Peyer's patch (tissue), 4 donors: ENCODE measurements at places on chromosomes 4 and X.

GRCh38 chr4:12729384-12729783 is 754.8 kb downstream of the RAB28 start:
- no peak for DNase-seq

GRCh38 chr4:73127839-73128453 is 58.4 kb upstream of the COX18 start:
- no peak for DNase-seq

- no peak for DNase-seq
Measured at GRCh38 chr4:185950891-185951290, 118.1 kb upstream of the TLR3 start.

- no peak for DNase-seq
Measured at GRCh38 chr4:39905656-39906055, 72.1 kb downstream of the PDS5A start.

- DNase-seq, result no peak
Measured at GRCh38 chr4:112377171-112377570, 80.0 kb downstream of the ALPK1 start.

DNA sequence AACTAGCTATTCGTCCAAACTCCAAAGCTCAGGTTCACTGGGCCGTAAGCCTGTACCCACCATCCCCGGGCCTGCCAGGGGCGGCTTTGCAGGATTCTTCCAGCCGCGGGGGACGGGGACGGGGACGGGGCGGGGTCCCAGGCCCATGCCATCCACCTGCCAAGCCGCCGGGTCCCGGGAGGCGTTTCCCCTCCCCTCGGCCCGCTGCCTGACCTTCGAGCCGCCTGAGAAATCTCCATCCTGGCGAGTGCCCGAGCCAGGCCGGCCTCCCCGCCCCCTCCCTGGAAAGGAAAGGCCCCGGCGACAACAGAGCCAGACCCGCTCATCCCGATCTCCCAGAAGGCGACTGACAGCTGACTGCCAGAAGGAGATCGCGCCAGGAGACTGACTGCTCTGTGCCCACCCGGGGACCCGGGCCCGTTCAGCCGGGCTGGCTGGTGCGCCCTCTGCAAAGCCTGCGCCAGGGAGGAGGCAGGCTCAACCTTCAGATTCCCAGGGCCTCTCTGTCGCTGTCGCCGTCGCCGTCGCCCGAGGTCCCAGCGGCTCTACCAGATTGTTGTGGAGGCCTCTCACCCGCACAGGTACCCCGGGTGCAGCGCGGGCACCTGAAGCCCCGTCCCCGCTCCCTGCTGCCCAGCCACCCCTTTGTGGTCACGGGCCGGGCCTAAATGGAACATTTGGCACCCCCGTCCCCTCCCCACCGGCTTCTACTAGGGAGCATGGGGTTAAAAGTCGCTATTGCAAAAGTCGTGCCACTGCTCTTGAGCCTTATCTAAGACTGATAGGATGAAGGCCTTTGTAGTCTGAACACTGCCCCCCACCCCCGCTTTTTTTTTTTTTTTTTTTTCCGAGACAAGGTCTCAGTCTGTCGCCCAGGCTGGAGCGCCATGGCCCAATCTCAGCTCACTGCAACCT is at the start of gene RGN:
TSS of gene RGN (plus strand) at position 315 of the 915 bp plus-strand sequence. CDS start 2,702 bp downstream, outside the sequence.
- DNase-seq, result no peak

DNA sequence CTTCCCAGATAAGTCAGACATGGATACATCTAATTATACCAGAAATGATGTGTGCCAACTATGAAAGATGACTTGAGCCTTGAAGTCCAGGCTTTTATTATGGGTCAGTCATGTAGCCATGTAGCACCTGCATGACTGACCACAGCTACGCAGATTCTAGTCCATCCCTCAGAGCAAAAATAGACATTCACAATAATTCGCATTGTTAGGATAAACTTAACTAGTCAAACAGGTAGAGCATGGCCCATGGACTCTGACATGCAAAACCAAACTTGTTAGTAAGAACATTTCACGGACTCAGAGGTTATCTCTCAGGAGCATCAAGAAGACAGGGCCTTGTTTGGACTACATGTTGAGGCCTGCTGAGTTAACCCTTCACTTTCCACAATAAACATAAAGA is 132.6 kb downstream of the PWWP3B start:
- no peak for DNase-seq

GRCh38 chr4:101649790-101650515 is 140.6 kb upstream of the BANK1 start:
- no peak for DNase-seq

DNA sequence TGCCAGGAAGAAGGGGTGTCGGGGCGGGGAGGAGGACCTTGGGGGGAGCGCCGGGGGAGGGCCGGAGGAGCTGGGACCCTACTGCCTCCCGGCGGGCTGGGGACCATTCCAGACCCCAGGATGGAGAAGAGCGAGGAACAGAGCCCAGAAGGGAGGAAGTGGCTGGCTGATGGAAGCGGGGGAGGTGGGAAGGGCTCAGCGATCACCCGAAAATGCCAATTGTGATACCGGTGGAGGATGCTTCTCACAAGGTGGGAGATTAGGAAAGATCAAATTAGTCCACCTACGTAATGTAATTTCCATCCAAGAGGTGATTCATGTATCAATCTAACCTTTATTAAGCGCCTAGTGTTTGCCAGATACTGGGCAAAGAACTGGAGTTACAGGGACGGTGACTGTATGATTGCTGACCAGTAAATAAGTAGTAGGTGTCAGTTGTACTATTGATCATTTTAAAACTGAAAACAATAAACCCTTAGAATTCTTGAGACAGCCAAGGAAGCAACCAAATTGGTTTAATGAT is 452 bp upstream of the RAI2 start:
- no peak for DNase-seq

DNA sequence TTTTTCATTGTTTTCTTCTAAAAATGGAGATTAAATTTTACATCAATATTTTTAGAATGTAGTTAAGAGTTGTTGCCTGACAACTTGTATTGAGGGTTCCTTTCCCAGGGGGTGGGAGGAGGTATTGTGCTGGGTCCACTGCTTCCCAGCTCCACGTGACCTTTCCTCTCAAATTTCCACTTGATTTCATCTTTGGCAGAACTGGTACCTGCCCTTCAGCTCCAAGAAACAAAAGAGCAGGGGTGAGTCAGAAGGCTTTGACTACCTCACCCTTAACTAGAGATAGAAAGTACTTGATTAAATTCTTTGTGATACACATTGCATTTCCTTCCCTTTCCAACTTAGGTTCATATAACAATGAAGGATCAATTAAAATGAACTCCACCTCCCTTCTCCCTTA is 19.7 kb downstream of the TRIM2 start:
- no peak for DNase-seq

- no peak for DNase-seq
Measured at GRCh38 chr4:36278789-36279188, 2.6 kb upstream of the DTHD1 start.

- DNase-seq, result no peak
Measured at GRCh38 chr4:84699001-84699671, 116.2 kb downstream of the CDS1 start.

GRCh38 chr4:17939054-17939453 is 82.5 kb downstream of the LCORL start:
- no peak for DNase-seq

DNA sequence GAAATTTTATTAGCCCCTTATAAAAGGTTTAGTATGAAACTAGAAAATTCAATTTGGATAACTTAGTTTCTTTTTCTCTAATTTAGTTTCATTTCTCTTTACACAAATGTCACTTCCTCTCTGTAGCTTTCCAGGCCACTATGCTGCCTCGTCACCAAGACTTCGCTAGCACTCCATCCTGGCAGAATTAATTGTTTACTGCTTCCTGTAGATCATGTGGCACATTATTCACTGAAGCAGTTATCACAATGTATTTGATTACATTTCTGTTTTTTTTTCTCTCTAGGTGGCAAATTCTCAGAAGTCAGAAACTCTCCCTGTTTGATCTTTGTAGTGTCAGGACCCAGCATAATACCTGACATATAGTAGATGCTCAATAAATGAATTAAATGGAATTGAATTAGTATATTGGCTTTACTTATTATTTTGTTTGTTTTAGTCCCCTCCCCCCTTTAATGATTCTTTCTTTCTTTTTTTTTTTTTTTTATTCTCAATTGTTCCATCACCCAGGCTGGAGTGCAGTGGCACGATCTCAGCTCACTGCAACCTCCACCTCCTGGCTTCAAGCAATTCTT is 9.3 kb upstream of the SAT1 start:
- no peak for DNase-seq

- no peak for DNase-seq
Measured at GRCh38 chr4:101008503-101008902, 338.8 kb downstream of the PPP3CA start.

- no peak for DNase-seq
Measured at GRCh38 chr4:147510962-147511668, 30.2 kb downstream of the EDNRA start.

GRCh38 chr4:1904042-1904441 is 32.8 kb downstream of the NSD2 start:
- no peak for DNase-seq

DNA sequence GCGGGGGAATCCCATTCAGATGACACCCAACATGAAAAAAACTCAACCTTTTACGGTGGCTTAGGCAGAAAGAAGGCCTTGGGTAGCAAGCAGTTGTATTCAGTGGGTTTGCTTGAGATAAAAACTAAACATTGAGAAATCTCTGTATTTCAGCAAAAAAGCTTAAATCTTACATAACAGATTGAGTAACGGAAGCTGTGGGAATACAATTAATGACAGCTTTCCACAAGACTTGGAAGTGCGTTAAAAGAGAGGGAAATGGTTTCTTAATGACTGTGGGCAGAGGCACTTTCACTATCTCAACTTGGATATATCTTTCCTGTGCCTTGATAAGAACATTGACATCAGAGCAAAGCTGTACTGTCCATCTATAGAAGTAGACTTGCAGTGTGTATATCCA is 418.5 kb upstream of the HS3ST1 start:
- no peak for DNase-seq

GRCh38 chr4:123846561-123846960 is 450.0 kb downstream of the SPRY1 start:
- DNase-seq, result no peak

DNA sequence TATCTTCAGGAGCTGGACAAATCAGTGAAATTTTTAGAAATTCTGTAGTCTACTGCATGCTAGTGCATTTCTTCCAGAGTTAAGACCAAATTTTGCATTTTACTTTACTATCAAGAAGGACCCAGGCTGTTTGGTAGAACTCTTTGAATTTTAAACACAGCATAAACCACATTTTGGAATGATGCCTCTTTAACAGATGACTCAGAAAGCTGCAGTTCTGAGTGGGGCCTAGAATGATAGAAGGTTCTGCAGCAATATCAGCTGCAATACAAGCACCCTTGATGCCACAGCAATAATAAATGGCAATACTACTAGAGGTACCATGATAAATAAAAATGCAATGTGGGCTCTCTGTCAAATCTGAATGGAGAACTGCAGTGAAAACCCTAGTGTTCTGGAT is 198.7 kb downstream of the TMA16 start:
- DNase-seq, result no peak

- DNase-seq, result no peak
Measured at GRCh38 chr4:96379524-96379923, 539.6 kb downstream of the PDHA2 start.

- no peak for DNase-seq
Measured at GRCh38 chrX:96027407-96027806, 657.2 kb upstream of the DIAPH2 start.

DNA sequence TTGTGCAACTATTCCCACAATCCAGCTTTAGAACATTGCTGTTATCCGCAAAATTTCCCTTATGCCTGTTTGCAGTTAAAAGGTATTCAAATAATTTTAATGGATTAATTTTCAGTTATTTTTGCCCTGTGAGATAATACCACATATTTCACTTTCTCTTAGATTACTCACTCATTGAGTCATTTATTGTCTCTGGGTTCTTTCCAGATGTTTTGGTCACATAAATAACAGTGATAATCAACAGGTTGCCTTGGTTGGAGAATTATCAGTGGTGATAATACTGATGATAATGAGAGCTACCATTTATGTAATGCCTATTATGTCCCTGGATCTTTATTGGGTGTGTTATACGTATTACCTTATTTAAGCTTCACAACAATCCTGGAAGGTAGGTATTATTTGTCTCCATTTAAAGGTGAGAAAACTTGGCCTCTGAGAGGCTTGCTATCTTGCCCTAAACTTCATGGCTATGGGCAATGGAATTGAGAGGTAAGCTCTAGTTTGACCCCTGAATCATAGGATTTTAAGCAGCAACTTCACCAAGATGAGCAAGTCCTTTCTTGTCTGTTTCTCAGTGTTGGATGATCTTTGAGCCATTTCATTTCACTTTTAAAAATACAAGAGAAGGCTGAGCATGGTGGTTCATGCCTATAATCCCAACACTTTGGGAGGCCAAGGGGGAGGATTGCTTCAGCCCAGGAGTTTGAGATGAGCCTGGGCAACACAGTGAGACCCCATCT is 87.4 kb downstream of the KIT start:
- no peak for DNase-seq

DNA sequence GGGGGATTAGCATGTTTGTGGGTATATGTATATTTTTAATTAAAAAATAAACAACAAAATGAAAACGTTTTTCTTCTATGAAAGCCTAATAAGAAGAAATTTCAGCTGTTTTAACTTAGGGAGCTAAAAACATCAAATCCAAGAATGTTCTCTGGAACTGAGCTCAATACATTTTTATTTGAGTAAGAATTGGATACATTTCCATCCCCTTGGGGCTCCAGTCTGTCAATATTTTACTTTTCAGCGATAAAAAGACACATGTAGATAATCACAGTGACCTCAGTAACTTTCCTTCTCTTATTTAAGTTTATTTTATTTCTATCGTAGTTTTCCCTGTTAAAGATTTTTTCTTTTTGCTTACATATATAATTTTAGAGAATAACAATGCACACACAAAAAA is 59.3 kb downstream of the ELOVL6 start:
- no peak for DNase-seq

DNA sequence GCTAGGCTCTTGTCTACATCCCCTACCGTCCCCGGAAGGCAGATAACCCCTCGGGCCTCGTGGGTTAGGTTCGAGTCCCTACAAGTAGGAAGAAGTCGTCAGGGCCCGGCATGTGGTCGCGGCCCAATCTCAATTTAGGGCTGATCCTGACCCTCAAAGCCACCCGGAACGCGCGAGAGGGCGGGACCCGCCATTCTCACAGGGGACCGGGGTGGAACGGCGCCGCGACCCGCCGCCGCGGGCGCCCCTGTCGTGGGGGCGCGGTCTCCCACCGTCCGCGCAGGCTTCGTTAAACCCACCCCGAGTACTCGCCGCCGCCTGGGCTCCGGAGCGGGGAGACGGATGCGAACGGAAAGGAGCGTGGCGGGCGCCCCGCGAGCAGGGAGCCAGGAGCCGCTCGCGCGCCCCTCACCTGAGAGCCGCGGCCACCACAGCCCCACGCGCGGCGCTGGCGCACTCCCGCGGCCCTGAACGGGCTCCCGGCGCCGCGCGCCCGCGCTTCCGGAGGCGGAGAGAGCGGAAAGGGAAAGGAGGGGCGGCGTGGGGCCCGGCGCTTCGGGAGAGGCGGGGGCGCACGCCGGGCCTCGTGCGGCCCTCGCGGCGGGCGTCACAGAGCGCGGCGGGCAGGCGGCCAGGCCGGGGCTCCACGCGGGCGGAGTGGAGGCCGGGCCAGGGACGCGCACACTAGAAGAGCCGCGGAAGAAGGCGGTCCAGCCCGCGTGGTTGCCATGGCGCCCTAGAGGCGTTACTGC is at the start of gene CFAP97:
TSS of gene CFAP97 (minus strand) at position 515 of the 752 bp plus-strand sequence. CDS start 12,804 bp downstream, outside the sequence.
- peak; percentile 83 for DNase-seq
